ENCODE measurements at places on chromosomes 11 and 22.

DNA sequence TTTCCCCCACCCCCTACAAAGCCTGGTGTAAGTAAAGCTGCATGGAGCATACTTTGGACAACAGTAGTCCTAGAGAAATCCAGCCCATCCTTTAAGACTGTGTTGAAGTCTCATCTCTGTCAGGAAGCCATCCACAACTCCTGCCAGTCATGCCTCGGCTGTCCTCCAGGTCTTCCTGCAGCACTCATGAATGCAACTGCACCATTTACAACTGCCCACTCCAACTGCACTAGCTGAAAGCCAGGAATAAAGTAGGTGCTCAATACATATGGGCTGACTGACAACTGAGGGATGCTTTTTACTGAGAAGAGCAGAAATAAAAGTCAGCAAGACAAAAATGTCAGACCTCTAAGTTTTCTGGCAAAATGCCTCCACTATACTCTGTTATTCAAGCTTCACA is 27.4 kb downstream of the IL18BP start:
- no peak for DNase-seq

- DNase-seq, result no peak
Observed at GRCh38 chr11:87351676-87352075, 313.9 kb downstream of the TMEM135 start.

DNA sequence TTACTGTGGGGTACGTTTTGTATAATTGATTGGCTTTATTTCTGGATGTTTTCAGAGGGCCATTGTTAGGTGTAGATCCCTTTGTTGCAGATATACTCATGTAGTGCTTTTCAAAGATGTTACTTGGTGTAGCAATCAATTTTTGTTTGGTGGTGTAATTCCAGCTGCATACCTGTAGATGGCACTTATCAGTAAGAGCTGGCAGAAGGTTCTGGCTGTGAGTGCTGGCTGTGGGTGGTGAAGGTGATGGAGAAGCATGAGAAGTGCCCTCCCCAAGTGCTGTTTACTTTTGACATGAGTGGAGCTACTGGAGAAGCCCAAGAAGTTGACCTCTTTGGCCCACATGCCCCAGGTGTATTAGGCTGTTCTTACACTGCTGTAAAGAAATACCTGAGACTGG is 1074.9 kb downstream of the FAM181B start:
- no peak for DNase-seq

DNA sequence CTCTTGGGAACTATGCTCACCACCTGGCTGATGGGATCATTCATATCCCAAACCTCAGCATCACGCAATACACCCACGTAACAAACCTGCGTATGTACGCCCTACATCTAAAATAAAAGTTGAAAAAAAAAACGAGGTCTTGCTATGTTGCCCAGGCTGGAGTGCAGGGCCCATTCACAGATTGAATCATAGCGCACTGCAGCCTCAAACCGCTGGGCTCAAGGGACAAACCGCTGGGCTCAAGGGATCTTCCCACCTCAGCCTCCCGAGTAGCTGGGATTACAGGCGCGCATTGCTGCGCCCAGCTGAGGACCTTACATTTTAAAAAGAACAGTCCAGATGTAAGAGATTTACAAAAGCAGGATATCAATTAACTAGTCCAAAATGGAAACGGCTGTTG is 41.9 kb upstream of the EMID1 start:
- no peak for DNase-seq

DNA sequence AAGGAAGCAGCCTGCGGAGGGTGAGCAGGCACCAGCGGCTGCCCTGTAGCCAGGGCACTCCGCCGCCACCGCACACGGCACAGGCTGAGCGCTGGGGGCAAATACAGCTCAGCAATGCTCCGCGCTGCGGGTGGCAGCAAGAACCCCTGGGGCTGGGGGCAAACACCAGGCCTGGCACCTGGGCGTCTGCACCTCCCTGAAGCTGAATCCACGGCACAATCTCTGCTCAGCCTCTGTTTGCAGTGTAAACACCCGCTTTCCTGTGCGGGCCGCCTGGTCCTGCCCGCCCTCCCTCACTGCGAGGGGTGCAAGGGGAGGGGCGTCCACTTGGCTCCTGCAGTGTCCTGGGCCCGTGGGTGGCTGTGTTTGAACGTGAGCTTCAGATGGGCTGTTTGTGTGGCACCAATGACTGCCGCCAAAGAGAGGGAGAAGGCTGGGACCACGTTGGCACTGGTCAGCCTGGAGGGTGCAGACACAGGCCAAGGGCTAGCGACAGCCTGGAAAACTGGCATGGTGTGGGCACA is 14.8 kb upstream of the MPPED1 start:
- DNase-seq, result no peak

GRCh38 chr11:19345848-19346681 is 105.3 kb upstream of the E2F8 start:
- DNase-seq, result no peak

DNA sequence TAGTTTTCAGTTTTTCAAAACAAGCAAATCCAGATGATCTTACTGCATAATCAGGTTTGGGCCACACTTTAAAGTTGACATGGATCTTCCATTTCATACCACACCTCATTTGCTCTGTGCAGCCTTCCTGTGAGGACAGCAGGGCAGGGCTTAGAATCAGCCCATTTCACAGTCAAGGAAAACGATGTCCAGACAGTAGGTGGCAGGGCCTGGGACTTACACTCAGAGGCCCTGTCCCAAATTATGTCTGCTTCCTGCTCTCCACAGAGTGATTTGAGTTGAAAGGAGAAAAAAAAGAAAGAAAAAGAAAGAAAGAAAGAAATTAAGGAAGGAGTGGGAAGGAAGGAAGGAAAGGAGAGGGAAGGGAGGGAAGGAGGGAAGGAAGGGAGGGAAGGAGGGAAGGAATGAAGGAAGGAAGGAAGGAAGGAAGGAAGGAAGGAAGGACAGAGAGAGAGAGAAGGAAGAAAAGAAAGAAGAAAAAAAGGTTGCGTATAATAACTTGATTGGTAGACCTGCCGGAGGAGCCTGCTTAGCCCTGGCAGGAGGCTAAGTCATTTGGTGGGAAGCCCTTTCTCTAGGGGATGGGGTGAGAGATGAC is 23.6 kb downstream of the TSKU start:
- DNase-seq, result no peak

DNA sequence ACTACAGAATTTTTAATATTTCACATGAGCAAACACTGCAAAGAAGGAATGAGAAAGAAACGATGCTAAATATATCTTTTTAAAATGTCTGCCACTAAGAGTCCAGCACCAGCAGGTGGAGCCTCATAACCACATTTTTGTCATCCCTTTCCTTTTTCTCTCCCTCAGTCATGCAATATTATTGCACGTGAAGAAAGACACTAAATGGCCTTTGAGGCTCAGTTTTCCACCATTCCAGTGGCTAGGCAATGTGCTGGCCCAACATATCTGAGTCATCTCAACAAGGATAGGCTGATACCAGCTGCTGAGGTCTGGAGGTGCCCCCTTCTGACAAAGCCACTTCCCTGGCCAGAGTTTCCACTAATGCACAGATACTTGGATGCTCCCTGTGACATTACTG is 1.8 kb downstream of the ALKBH8 start:
- no peak for DNase-seq

All from central memory CD8-positive, alpha-beta T cell (primary cell).